ENCODE measurements at places on chromosomes 3 and 15.

DNA sequence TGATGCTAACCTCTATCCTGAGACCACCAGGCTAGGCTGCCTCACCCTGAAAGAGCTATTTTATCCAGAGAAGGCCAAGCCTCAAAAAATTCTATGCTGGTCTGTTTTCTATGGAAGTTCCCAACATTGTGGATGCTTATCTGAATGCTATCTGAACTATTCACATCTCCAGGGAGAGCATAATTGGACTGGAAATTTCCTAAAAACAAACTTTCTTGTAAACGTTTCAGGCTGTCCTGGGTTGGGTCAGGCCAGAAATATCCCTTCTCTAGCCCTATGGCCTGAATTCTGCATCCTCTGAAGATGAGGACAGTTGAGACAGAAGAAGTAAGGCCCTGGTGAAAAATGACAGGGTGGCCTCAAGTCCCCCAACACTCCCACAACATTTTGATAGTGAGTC lies 706.4 kb upstream of the NR2F2 start:
- DNase-seq: no peak

DNA sequence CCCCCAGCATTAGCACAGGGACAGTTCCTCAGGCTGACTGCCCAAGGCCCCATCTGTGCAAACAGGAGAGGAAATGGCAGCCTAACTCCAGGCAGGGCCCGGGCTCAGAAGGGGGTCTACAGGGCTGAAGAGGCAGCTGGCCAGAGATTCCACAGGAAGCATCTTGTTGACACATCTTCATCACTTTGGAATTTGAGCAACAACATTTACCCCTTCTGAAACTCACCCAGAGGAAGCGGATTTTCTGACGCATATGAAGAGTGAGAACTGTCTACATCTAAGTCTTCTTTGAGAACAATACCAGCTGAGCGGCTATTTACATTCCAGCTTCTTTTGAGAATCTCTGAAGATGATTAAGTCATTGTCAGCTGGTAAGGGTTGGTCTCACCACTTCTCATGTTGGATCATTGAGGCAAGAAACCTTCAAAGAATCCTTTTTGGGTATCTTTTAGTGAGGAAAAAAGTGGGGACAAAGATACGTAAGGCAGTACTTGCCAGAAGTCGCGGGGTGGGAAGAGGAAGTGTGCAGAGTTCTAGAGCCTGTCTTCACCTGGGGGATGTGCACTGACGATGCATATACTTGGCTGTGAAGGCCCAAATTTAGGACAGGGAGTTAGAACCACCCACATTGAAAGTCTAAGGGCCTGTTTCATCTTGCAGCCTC lies 25.4 kb upstream of the SRP14 start:
- no peak for DNase-seq

- no peak for DNase-seq
Measured at GRCh38 chr3:194054016-194054415, 81.9 kb upstream of the HES1 start.

- DNase-seq: no peak
Measured at GRCh38 chr3:188021502-188022040, 132.4 kb upstream of the LPP start.

DNA sequence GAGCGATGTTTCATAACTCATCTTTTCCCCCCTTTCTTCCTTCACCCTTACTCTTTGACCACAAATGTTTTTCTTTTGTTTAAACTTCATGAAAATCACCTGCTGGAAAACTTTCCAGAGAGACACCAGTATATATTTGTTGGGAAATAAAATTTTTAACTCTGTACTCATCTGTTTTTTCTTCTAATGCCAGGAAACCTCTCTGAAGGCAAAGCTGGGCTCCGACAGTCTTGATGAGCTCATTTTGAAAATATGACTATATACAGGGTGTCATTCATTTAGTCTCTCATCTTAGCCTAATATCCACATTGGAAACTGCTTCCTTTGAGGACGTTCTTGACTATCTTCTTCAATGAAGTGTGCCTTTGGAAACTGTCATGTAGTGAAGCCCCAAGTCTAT lies 339.6 kb upstream of the ROBO2 start:
- no peak for DNase-seq

- DNase-seq: no peak
Measured at GRCh38 chr15:100914876-100915275, 4.3 kb upstream of the LRRK1 start.

DNA sequence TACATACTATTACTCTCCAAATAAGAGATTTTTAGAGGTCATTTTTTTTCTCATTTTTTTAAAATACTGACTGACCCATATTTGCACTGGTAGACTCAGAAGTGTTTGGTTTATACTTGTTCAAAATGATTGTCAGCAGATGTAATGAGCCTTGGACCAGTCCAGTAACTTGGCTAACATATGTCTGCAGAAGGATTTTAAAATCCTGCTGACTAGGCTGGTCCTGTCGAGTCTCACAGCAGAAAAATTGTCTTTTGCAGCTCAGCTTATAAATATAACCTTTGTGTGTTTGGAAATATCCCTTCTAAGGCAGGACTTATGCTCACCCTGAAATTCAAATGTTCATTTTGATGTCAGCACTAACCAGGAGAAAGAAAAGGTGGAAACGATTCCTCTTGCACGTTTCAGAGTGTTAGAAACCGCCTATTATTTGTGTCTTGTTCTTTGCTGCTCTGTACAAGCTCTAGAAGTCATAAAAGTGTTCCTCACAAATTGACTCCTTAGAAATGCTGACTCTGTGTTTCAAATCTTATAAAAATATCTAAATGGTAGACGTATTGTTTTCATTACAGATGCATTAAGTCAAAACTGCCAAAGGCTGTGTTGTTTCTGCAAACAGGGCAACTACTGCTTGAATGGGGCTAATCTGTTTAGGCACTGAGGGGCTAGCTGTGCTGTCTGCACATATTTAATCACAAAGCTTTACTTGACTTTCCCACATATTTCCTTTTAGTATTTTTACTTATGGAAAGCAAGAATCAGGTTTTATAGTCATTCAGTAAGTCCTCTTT lies 95.3 kb downstream of the CHL1 start:
- DNase-seq: no peak

DNA sequence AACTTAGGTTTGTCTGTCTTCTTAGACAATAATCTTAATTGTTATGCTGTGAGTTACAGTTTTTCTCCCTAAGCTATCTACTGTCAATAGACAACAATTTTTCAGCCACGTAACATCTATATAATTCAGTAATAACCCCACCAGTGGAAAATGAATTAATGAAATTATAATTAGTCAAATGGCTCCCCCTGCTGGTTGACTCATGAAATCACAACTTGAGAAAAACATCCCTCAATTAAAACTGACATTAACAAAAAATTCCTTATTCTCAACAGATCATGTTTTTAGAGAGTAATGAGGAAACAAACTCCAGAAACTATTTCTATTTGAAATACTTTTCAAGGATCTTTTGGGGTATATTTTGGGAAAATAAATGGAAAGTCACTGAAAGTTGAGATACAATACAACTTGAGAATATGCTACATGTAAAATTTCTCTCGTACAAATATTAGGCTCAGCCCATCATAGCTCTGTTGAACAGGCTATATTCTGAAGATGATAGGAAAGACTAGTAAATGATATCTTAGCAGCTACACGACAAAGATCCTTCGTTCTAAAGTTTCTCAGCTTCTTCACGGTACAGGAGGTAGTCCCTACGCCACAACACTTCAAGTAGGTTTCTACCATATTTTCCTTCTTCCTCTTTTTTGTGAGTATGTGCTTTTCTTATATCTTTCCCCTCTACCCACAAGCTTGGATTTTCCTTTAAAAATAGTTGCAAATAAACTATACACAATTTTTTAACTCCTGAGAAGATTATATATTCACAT lies 20.7 kb downstream of the PPP1R2 start:
- DNase-seq: no peak

DNA sequence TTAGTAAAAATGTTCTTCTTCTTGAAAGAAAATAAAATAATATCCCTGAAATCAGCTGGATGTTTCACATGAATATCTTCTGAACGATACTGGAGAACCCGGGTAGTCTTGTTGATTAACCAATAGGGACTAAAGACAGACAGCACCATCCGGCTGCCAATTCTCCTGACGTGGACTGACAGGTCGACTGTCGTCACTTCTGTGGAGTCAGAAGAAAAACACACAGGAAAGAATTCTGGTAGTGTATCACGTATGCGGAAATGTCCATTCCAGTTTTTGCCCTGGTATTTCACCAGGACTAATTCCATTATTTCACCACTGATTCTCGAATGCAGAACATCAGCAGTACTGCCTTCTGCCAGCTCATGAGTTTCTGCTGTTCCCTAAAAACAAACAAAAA lies 144.6 kb downstream of the VPS13C start:
- no peak for DNase-seq

GRCh38 chr3:16587047-16587680 lies 18.1 kb downstream of the DAZL start:
- no peak for DNase-seq

DNA sequence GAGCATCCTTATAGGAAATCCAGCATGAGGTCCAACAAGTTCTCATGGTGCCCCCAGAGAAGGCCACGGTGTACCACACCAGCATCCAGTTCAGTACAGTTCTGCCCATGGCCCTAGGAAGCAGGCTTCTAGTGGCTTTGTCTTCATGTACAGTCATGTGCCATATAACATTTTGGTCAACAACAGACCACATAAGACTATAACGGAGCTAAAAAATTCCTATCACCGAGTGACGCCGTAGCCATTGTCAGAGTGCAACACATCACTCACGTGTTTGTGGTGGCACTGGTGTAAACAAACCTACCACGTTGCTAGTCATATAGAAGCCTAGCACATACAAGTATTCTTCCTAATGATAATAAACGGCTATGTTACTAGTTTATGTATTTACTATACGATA lies 209.0 kb downstream of the ARRDC4 start:
- DNase-seq: no peak

GRCh38 chr15:22968366-22968765 lies 11.8 kb downstream of the CYFIP1 start:
- DNase-seq: no peak

DNA sequence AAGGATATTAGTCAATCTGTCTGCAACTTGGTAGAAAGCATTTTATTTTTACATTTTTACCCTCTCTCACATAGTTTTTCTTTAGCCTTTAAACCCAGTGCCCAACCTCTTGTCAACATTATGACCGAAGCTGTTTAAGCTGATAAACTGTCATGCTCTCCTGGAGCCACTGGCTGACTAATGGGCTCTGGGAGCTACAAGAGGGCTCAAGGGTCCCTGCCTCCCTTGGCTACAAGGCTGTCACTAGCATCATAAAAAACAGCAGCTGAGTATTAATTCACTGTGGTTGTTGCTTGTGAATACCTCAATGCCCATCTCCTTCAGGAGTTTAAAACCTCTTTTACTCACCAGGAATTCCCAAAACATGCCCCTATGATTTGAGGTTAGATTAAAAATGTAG lies 237.9 kb downstream of the ZMAT3 start:
- no peak for DNase-seq

- no peak for DNase-seq
Measured at GRCh38 chr15:38888701-38889221, 324.1 kb upstream of the RASGRP1 start.

DNA sequence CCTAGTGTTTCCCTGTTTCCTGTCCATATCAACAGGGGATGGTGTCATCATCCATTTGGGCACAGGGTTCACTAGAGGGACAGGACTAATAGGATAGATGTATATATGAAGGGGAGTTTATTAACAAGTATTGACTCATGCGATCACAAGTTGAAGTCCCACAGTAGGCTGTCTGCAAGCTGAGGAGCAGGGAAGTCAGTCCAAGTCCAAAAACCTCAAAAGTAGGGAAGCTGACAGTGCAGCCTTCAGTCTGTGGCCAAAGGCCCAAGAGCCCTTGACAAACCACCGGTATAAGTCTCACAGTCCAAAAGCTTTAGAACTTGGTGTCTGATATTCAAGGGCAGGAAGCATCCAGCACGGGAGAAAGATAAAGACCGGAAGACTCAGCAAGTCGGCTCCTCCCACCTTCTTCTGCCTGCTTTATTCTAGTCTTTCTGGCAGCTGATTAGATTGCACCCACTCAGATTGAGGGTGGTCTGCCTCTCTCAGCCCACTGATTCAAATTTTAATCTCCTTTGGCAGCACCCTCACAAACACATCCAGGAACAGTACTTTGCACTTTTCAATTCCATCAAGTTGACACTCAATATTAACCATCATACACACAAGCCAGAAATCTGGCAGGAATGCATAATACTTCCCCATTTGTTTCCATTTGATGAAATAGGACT lies 43.4 kb downstream of the CD200 start:
- no peak for DNase-seq

- no peak for DNase-seq
Measured at GRCh38 chr3:76815561-76815960, 224.3 kb upstream of the ROBO2 start.

- no peak for DNase-seq
Measured at GRCh38 chr3:5017925-5018531, 38.8 kb downstream of the BHLHE40 start.

- DNase-seq: no peak
Measured at GRCh38 chr3:28924744-28925360, 356.0 kb upstream of the RBMS3 start.

DNA sequence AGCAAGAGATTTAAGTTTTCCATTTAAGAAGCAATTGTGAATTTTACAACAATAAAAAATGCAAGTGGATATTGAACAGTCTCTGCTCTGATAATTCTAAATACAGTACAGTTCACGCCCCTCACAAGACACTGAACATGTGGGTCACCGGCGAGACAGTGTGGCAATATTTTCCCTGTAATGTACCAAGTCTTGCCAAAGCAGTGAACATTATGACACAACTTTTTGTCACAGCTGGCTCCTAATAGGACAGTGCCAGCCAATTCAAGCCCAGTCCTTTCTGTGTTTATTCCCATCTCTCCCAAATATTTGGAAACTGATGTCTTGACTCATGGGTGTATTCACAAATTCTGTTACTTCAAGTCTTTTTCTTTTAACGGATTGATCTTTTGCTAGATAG lies 62.3 kb downstream of the PPARG start:
- DNase-seq: no peak

DNA sequence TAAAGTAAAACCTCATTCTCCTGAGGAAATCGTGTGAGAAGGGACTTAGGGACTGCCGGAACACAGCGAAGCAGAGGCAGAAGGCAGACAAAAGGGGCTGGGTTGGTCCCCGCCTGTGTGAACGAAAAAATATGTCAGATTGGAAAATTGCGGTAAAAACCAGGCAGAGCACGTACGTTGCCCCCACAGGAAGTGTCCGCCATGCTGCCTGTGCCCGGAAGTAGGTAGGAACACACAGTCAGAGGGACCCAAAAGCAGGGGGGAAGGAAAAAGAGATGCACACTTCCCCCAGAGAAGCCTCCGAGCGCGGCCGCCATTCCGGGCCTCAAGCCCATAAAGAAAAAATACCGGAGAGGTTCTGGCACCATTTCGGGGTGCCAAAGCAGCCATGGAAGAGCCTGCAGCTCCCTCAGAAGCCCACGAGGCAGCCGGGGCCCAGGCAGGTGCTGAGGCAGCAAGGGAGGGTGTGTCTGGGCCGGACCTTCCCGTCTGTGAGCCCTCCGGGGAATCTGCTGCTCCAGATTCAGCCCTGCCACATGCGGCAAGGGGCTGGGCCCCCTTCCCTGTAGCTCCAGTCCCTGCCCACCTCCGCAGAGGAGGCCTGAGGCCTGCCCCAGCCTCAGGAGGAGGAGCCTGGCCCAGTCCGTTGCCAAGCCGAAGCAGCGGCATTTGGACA lies at the start of gene MKRN3:
MKRN3 (plus strand) TSS at position 280 of the 676 bp plus-strand sequence; CDS start at position 389, 109 bp downstream.
- peak; percentile 27 for DNase-seq

All from activated naive CD8-positive, alpha-beta T cell treated with anti-CD3 and anti-CD28 coated beads, Interleukin-2, amount 10 ng/mL, durations not matched to agents 7 days and 5 days (primary cell).